Kasumi-1 (cell line): ENCODE measurements at places on chromosomes 5 and 9.

GRCh38 chr5:93423300-93423699, 157.7 kb downstream of the NR2F1-AS1 start:
- no peak for DNase-seq

GRCh38 chr5:116524966-116525365, 49.7 kb downstream of the SEMA6A start:
- no peak for DNase-seq

GRCh38 chr5:150710165-150710564, 9.3 kb upstream of the RBM22 start:
- DNase-seq: peak; percentile 31

DNA sequence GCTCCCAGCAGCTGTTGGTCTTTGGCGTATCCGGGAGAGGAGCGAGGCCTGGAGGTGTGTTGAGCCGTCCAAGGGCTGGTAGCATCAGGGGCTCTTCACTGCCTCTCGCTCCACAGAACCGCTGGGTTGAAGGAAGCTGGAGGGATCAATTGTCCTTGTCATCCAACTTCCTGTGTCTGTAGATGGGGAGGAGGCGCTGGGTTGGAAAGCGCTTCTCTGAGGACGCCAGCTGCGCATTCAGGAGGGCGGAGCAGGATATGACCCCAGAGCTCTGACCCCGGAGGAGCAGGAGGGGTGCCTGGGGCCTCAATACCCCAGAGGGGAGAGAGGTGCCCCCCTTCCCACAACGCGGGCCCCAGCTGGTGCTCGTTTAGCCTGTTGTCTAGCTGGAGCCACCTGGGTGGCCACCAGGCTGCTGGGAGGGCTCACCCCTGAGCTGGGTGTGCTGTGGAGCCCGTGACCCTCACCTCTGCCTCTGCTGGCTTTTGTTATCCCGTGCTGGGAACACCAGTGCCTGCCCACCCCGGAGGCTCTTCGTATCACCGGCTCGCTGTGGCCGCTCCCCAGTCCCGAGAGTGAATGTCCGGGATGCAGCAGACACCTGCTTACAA, 2.0 kb upstream of the DBH start:
- DNase-seq: no peak

GRCh38 chr5:135264451-135265440, 134.3 kb downstream of the MACROH2A1 start:
- no peak for DNase-seq

- DNase-seq: no peak
Observed at GRCh38 chr5:127353327-127353726, 62.7 kb downstream of the MEGF10 start.

DNA sequence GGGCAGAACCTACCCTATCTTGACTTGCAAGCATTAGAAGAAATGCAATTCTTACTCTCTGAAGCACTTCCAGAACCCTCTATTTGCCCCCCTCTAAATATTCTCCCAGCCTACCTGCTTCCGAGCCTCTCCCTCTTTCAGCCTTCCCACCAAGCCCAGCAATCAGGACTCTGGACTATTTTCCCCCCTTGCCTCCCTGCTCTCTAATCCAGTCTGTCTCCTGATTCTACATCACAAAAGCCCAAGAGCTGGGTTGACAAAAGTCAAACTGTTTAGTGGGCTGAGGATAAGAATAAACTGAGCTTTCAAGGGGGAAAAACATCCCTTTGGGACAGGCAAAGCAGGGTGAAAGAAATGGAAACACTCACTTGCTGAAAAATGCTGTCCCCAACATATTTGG, 123.2 kb upstream of the KIF2A start:
- no peak for DNase-seq
